ENCODE measurements at places on chromosomes 16 and 17. TPM values are rescaled to one million over a fixed set of nuclear protein-coding genes. Genes with fewer than 3 reads are reported as not detected.

The RDM1 gene
- not detected for total RNA-seq

DNA sequence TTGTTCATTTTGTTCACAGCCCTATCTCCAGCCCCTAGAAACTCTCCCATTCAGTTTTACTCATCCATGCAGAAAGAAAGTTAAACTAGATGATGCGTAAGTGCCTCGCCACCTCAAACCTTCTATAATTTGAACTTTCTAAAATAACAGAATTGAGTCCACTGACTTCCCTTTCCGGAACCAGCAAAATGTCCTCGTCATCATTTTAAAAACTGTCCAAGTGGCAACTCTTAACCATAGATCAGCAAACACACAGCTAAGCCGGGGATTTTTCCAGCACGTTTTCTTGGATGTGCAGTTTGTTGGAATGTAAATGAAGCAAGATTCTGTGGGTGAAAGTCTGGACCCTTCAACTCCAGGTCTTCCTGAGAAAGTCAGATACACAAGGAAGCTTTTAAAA, 369.7 kb upstream of the ERCC4 start:
- H3K36me3 ChIP-seq: no peaks in the 10 kb centered on the region
- H3K27ac ChIP-seq: no peak overlapping the region
- DNase-seq: no peak
- H3K4me1 ChIP-seq: no peaks in the 10 kb centered on the region
- no peak overlapping the region for H3K4me3 ChIP-seq

The PCGF2 gene
- 5.9 TPM for total RNA-seq

GRCh38 chr16:73891129-73891542, 405.5 kb upstream of the PSMD7 start:
- peaks cover 8% of the 10 kb centered on the region for H3K27me3 ChIP-seq
- H3K4me1 ChIP-seq: peaks cover 4% of the 10 kb centered on the region
- no peak overlapping the region for H3K27ac ChIP-seq
- H3K36me3 ChIP-seq: no peaks in the 10 kb centered on the region
- no peak for DNase-seq

DNA sequence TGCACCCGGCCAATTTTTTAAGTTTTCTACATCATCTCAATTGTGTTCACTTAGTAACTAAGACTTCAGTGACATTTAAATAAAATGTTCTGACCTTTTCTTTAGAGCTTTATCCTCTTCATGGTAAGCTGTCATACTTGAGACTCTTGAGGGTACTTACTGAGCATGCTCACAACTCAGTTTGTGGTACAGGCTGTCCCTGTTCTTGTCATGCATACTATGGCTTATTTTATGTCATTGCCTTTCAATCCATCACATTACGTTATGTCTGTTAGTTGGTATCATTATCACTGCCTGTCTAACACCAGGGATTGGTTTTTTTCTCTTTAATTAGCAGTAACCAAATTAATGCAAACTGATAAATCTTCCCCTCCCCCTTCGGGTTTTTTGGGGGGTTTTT, 41.9 kb upstream of the RHBDL3 start:
- no peak for DNase-seq
- H3K27me3 ChIP-seq: no peaks in the 10 kb centered on the region
- H3K4me1 ChIP-seq: no peaks in the 10 kb centered on the region
- H3K4me3 ChIP-seq: no peak overlapping the region
- no peak overlapping the region for H3K27ac ChIP-seq
- H3K36me3 ChIP-seq: peaks cover 5% of the 10 kb centered on the region
